ENCODE measurements at places on chromosomes 1 and 21.

- DNase-seq = no peak
These were observed 647.9 kb upstream of the CAMK1G start for GRCh38 chr1:208935517-208936187.

GRCh38 chr1:29789221-29789909, 553.0 kb downstream of the PTPRU start:
- DNase-seq = no peak

- no peak for DNase-seq
These were observed 54.3 kb upstream of the SERBP1 start for GRCh38 chr1:67484492-67484891.

DNA sequence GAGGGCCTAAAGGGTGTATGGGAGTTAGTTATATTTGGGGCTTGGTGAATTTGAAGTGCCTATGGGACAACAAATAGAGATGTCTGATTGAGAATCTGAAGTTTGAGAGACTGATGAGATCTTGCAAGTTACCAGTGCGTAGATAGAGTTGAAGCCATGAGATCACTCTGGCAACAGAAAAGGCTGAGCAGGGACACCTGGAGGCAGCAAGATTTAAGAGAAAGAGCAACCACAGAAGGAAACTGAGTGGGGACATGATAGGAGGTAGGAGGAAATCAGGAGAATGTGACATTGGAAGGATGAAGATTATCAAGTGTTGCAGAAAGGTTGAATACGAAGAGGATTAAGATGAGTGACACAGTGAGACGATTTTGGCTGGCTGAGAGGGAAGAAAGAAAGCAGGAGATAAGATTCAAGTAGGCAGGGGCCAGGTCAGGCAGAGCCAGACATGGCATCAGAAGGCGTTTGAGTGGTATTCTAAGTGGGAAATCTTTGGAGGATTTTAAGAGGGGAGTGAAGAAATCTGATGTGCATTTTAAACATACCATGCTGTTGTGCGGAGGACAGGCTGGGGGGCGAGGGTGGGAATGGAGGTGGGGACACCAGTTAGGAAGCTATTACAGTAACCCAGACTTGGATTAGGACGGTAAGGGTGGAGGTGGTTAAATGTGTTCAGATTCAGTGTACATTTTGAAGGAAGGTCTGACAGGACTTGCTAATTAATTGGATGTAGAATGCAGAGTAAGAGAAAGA, 3.0 kb upstream of the MPL start:
- DNase-seq = no peak

- no peak for DNase-seq
These were observed at the start of gene PTGFR for GRCh38 chr1:78490861-78491450. PTGFR (plus strand) TSS chr1:78490974; CDS start chr1:78492744, 1,770 bp downstream.

GRCh38 chr1:181423301-181423918, 59.9 kb upstream of the CACNA1E start:
- peak; percentile 39 for DNase-seq

GRCh38 chr21:38702196-38702595, 103.5 kb upstream of the ETS2 start:
- DNase-seq = no peak

GRCh38 chr21:34021726-34022125, 51.7 kb upstream of the MRPS6 start:
- DNase-seq = no peak

DNA sequence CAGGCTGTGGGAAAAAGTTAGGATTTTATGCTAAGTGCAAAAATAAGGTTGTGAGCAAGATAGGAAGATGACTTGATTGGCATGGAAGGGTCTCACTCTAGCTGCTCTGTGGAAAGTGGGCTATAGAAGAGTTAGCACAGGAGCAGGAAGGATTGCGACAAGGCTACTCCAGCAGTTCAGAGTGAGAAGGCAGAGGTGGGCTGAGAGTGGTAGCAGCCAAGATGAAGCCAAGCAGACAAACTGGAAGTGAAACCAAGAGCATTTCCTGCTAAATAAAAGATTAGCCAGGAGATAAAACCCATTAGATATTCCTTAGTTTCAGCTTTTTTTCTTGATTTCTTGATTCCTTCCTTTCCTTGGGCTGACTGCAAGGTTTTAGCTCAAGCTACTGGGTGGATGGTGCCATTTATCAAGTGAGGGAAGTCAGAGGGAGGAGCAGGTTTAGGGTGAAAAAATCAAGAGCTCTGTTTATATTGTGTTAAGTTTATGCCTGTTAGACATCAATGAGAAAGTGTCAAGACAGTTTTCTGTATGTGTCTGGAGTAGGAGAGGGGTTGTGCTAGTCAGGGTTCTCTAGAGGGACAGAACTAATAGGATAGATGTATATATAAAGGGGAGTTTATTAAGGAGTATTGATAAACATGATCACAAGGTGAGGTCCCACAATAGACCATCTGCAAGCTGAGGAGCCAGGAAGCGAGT, 33.1 kb upstream of the ZNF644 start:
- DNase-seq = no peak

- DNase-seq = peak; percentile 14
These were observed 5.8 kb upstream of the MX1 start for GRCh38 chr21:41419921-41420862.

DNA sequence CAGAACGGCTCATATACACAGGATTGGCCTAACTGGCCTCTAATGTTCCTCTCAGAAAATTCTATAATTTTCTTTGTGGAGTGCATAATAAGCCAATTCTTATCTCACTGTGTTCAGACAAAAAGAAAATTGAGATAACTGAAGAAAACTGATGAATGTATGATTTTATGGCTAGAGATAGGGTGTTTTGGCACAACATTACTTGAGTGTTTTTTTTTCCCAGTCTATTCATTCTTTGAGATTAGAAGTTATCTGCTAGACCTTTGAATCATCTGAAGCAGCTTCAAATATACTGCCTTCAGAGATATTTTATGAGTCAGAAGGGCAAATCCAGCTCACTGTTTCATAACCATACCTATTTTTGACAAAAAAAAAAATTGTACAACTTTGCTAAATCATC, 85.6 kb downstream of the VAV3 start:
- no peak for DNase-seq

- no peak for DNase-seq
These were observed 155.7 kb upstream of the FAM78B start for GRCh38 chr1:166322470-166322869.

All from NCI-H1417 treated with DMSO at 0.1 percent for 48 hours (cell line).